ENCODE measurements at places on chromosomes 6 and 20.

GRCh38 chr6:5506597-5506996 is 245.3 kb downstream of the FARS2 start:
- DNase-seq = no peak

- no peak for DNase-seq
Observed at GRCh38 chr6:108565893-108566292, 5.2 kb downstream of the FOXO3 start.

DNA sequence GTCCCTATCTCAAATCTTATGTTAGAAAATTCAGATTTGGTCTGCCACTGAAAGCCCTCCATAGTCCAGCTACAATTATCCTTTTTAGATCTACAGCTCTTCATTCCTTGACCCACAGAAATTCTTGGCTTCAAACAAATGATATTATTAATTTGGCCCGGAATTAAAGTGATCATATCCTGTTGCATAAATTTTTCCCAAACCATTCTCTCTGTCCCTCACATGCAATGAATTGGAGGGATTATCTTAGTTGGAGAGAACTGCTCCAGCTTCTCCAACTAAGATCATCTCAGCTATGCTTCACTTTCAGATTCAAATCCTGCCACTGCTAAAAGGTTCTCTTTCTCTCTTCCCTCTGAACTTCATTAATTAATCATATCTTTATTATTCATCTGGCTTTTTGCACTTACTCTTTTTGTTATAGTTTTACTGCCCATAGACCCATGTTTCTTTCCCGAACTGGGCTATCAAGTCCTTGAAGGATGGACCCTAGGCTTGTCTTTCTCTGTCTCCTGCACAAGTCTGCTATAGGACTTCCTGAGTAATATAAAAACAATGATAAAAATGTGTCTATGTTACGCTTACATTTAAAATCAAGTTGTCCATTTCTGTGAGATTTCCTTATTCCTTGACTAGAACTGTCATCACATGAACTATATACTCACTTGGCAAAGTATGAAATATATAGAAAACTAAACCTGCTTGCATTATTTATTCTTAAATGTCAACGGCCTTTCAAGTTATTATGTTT is 493.9 kb upstream of the MARCKS start:
- no peak for DNase-seq

DNA sequence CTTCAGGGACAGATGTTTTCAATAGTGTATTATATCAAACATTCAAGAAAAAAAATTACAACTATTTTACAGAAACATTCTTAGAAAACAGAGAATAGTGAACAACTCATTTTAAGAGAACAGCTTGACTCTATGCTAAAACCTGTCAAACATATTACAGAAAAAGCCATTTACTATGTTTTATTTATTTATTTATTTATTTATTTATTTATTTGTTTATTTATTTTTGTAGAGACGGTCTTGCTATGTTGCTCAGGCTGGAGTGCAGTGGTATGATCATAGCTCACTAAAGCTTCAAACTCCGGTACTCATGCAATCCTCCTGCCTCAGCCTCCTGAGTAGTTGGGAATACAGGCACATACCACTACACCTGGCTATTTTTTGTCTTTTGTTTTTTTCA is 317.9 kb upstream of the HTR1E start:
- DNase-seq = no peak

DNA sequence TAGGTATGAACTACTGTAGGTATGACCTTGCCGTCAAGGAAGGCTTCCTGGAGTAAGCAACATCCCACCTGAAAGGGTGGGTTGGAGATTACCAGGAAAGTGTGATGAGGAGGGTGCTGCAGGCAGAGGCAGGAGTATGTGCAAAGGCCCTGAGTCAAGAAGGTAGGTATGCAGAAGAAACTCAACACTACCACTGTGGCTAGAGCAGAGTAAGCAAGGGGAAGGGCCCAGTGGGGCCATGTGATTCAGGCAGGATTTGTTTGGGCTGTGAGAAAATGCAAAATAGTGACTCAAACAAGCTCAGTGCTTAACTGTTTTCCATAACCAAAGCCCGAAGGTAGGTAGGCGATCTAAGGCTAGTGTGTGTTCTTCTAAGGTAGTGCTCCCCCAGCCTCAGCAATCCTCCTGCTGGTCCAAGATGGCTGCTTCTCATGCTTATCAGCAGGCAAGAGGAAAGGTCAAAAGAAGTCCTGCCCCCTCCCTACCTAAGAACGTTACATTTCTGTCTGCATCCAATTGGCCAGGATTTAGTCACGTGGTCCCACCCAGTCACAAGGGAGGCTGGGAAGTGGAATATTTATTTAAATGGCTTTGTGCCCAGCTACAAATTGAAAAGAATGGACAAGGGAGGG is 36.2 kb upstream of the HMGA1 start:
- DNase-seq = no peak

GRCh38 chr6:36312854-36313648 is 23.6 kb downstream of the BNIP5 start:
- no peak for DNase-seq

- no peak for DNase-seq
Observed at GRCh38 chr6:105135056-105135455, 44.8 kb downstream of the POPDC3 start.

- DNase-seq = no peak
Observed at GRCh38 chr6:84213217-84213616, 14.2 kb downstream of the CEP162 start.

GRCh38 chr6:169779092-169779815 is 27.8 kb downstream of the ERMARD start:
- DNase-seq = no peak

DNA sequence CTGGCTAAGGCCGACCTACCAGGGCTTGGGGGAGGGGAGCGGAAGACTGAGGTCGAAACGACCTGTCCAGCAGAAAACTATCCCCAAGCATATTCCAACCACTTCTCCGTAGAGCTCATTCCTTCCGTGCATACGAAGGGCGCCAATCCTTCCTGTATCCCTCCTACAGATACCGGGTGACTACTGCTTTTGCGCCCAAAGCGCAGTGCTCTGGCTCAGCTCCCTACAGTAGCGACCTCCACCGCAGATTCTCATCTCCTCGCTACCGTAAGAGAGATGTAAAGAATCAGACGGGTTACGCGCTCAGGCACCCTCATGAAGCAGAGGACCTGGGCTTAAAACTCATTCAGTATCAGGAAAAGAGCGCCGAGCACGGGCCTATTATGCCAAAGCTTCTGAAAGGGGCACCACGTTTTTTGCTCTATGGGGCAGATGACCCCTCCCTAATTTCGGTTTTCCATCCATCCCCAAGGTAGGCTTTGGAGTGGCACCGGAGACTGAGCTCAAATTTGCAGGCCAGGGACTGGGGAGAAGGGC is 563 bp upstream of the NNAT start:
- no peak for DNase-seq

DNA sequence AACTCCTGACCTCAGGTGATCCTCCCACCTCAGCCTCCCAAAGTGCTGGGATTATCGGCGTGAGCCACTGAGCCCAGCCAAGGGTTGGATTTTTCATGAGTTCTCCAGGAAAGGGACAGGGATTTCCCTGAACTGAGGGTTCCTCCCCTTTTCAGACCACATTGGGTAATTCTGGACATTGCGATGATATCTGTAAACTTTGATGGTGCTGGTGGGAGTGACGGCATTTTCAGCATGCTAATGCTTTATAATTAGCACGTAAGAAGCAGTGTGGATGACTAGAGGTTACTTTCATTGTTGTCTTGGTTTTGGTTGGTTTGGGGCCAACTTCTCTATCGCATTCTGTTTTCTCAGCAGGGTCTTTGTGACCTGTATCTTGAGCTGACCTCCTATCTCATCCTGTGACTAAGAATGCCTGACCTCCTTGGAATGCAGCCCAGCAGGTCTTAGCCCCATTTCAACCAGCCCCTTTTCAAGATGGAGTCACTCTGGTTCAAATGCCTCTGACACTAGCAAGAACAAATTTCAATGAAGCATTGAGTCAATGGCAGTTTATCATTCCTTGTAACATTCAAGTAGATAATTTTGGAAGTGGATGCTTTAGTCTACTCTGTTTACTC is 156.5 kb downstream of the TTLL2 start:
- no peak for DNase-seq

DNA sequence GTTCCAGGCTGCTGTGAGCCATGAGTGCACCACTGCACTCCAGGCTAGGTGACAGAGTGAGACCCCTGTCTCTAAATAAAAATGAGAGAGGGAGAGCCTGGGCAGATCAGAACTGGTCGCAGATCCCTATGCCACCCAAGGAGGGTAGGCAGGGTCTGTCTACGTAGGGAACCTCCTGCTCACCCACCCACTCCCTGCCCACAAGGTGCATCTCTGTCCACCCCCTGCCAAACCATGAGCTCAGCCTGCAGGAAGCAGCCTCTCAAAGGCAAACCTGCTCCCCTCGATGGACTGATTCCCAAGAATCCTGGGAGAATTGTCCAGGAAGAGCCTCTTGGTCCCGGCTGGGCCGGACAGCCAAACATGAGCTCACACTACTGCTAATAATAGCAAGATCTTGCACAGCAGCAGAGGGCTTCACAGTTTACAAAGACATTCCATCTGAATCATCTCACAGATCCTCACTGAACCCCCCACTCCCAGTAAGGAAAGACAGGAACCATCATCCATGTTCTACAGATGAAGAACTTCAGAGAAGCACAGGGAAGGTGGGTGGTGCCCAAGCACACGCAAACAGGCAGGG is 27.8 kb upstream of the TLDC2 start:
- no peak for DNase-seq

- no peak for DNase-seq
Observed at GRCh38 chr6:98887650-98888049, 53.3 kb downstream of the POU3F2 start.

GRCh38 chr20:6142348-6142993 is 19.6 kb upstream of the FERMT1 start:
- DNase-seq = peak; percentile 35

DNA sequence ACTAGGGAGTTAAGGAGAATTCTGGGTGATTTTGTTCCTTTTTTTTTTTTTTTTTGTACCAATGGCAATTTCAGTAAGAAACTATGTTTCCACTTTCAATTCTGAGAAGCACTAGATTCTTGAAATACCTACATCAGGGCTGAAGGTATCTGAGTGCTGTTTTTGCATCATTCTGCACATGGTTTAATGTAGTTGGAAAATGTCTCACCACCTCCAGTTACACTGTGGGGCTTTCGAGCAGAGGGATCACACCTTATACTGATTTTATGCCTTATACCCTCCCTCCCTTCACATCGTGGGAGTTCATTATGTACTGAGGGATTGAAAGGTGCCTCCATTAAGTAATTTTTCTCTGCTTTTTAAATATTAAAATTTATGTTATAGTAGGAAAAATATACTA is 144.8 kb downstream of the KLHL32 start:
- DNase-seq = no peak

DNA sequence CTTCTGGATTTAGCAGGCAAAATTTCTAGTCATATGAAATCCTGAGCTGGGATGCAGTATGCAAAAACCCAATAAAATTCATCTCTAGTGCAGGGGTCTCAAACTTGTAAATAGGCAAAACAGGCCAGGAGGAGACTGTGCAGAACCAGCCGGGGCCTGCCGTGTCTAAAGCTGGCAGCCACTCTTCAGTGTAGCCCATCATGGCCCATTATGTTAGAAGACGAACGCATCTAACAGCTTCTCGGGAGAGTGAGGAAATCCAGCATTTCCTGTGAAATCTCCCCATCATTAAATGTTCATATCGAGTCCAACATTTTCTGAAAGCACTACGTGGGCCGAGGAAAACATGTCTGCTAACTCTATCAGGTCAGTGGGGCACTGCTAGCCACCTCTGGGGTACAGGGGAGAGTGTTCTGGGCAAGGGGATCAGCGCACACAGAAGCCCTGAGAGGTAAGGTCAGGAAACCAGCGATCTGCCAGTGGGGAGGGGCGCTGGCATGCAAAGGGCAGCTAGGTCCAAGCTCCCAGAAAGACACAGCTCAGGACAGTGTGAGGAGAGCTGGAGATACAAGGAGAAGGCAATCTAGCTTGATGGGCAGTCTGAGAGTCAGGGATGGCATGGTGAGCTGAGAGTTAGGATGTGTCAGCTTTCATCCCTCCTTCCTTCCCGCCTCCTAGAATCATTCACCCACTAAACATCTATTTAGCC is 144.2 kb downstream of the PREX1 start:
- DNase-seq = no peak

GRCh38 chr20:4699957-4700356 is 21.8 kb upstream of the PRND start:
- no peak for DNase-seq

DNA sequence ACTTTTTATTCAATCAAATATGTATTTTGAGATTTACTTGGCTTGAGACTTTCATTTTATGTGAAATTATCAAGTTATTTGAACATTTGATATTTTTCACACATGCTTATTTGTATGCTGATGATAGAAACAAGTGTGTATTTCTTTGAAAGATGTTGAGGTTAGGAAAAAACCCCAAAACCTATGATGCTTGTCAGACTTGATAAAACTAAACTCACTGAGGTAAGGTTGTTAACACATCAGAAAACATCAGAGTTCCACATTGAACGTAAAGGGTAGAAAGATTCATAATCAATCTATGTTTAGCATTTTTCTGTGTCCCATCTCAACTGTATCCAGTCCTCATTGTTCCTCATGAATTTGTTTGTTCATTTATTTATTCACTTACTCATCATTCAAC is 12.2 kb downstream of the SF3B5 start:
- no peak for DNase-seq

GRCh38 chr6:164581563-164581962 is 727.8 kb downstream of the C6orf118 start:
- DNase-seq = no peak

- DNase-seq = no peak
Observed at GRCh38 chr20:24891546-24892393, 57.3 kb upstream of the CST7 start.

All from CMK (cell line).